ENCODE measurements at places on chromosomes 11 and 22.

DNA sequence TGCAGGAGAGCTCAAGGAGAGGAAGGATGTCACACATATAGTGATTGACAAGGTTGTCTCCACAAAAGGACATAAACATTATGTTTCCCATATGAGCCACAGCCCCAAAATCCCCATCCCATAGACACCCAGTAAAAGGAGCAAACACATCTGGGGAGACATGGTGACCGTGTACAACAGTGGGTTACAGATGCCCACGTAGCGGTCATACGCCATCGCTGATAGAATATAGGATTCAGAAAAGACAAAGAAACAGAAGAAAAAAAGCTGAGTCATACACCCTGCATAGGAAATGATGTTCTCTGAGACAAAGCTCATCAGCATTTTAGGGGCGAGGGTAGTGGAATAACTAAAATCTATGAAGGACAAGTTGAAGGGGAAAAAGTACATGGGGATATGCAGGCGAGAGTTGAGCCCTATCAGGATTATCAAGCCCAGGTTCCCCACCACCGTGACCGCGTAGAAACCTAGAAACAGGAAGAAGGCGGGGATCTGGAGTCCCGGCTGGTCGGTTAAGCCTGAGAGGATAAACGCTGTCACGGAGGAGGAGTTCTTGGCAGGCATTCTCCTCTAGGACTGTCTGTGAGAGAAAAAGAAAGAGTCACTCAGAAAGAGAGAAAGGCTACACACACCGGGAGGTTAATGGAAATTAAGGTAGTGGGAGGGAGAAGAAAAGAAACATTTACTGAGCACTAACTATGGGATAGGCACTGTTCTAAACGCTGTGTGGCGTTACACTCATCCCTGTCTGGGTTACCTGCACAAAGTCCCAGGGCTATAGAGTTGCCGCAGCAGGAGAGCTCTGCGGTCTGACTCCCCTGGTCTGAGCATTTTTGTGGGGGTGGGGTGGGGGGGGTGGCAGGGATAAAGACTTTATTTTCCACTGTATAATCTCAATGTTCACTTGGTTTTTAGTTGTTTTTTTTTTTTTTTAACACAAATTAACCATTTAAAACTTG is 36.1 kb upstream of the OR8B8 start:
- DNase-seq = peak; percentile 44

DNA sequence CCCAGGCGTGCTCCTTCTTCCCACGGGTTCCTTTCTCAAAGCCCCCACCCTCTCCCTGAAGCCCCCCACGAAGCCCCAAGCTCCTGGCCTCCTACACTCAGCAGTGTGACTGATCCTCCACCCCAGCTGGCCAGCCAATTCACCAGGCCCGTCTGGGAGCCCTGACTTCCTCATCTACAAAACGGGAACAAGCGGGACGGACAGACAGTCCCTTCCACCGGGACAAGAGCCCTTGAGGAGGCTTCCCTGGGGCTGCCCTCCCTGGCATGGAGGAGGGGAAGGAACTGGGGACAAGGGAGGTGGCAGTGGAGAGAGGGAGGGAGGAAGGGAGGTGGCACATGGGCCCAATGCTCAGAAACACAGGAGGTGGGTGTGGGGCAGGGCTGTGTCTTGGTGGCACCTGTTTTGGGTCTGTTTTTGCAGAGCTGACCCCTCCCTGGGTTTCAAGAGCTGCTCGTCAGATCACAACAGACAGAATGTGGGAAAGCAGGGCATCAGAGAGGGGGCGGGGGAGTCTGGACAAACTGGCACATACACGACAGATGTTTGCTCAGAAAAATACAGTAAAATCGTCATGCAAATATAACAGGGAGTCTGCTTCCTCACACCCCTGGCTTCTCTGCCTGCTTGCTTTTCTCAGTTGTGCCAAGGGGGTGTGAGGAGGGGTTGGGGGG is 56.8 kb downstream of the ELFN2 start:
- DNase-seq = no peak

GRCh38 chr11:121309688-121310087 is 17.1 kb downstream of the SC5D start:
- DNase-seq = no peak

GRCh38 chr11:5489576-5490357 is 1.3 kb downstream of the OR52D1 start:
- DNase-seq = no peak

GRCh38 chr22:37461961-37462360 is 24.2 kb downstream of the MFNG start:
- no peak for DNase-seq

- no peak for DNase-seq
These were observed 7.3 kb upstream of the C11orf86 start for GRCh38 chr11:66967670-66968425.

DNA sequence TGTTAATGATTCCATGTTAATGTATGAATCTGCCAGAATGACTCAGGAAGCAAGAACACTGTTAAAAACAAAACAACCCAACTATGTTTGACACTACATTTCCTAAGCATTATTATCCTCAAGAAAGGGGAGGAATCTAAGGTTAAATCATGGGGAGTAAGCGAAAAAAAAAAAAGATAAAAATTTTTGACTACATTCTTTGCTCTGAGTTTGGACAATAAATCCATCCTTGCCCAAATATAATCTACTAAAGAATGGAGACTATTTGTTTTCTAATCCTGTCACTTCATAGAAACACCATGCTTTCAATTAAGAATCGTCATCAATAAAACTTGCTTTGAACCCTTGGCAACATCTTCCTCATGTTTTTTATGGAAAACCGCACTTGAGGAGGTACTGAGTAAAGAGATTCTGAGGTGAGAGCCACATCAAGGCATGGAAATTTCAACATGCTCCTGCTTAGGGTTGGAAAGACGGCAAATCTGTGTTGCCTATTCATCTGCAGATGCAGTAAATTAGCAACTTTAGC is 9.7 kb downstream of the MAML2 start:
- DNase-seq = no peak

DNA sequence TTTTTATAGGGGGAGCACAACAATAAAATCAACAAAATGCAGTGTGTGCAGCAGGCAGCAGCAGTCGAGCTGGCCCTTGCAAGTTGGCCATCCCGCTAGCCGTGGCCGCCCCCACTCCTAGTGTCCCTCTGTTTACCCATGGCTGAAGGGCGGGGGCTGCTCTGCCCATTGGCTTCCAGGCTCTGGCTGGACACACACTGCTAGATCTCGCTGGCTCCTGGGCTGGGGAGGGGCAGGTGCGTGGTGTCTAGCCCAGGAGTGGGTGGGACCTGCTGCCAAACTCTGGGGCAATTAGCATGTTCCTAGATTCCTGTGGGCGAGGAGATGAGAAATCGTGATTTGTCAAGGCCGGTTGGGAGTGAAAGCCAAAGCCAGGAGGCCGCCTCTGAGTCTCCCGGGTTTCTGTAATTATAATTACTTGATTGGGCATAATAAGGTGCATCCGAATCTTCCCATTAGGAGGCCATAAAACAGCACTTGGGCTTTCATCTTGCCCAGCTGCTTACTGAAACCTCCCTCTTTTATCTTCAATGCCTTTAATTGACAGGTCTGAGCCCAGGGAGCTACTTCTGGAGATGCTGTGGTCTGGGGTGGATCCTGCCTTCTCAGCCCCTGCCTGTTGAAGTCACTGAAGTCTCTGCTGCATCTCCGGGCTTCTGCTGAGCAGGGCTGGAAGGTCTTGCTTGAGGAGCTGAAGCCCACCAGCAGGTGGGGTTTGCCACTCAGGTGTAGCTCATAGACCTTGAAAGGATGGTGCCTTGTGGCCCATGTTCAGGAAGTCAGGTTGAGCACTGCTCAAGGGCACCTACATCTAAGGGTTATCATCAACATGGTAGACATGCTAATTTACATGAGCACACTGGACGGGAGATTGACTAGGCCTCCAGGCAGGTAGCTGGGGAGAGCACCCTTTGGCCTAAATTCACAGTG is 44.5 kb upstream of the DKK3 start:
- no peak for DNase-seq

- no peak for DNase-seq
These were observed 181.8 kb upstream of the RAG2 start for GRCh38 chr11:36779791-36780190.

DNA sequence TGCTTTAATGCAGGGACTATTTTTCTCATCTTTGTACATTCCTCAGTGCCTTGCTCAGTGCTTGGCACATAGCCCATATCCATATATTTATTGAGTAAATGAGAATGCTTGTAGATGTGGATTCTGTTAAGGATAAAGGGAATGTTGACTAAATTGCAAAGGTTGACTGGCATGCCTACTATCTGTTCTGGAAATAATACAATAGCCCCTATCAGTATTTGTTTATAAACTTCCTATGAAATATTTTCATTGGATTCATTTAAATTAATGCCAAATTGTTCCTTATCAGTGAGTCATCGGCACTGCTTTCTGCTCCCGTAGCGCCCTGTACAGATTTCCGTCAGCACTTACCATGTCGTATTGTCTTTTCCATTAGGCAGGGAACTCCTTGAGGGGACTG is 8.0 kb downstream of the RNF121 start:
- no peak for DNase-seq

GRCh38 chr11:10075141-10075540 is 218.9 kb downstream of the SBF2 start:
- no peak for DNase-seq

DNA sequence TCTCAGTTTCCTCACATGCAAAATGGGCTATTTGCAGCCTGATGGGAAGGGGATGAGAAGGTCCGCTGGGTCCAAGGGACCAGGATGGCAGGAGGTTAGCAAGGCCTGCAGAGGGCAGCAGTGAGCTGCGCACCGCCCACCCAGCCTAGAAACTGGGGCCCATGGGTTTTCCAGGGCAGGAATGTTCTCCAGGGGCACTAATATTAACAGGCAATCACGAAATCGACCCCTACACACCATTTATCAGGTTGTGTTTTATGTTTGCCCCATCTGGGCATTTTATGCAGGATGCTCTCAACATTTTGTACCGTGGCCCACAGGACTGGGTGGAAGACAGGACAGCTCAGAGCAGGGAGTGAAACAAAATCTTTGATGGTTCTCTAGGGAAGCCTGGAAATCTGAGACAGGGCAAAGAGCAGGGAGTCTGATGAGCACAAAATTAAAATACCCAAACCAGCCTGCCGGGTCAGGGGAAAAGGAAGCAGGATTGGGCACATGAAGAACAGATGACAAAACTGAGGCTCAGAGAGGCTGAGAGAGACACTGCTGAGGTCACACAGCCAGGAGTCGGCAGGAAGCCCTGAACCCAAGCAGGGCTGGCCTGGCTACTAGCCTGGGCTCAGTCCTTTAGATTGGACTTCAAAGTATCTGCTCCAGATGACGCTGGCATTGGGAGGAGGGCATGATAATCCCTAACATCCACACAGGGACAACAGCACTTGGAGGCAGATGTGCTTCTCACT is 1.6 kb upstream of the BCR start:
- peak; percentile 81 for DNase-seq

DNA sequence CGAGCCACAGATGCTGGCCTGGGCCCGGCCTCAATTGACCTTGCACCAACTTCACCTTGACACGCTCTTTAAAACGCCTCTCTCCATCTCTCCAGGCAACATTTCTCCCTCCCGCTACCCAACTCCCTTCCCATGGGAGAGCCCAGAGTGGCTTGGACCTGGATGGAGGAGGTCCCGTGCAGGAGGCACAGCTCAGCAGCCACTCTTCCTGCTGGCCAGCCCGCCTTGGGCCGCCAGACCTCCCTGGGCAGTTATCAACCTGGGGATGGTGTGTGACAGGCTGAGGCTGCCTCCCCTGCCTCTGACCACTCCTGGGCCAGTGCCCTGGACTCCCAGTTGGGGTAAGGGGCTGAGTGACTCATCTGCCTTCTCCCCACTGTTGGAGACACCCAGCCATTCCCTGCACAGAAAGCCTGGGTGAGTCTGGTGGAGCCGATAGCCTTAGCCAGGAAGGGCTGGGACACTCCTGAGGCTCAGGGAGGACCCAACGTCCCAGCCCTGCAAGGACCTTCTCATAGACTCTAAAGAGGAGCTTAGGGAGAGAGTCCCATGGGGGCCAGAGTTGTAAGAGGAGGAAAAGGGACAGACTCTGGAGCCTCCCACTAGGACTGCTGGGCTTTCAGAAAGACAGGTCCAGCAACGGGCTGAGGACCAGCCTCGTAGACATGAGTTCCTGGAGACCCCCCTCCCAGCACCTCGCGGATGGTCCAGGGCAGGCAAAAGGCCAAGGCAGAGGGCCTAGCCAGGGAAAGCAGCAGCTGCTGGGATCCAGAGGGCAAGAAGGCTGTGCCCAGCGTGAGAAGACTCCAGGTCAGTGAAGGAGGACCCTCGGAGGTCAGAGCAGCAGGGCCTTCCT is 131.7 kb downstream of the CEP164 start:
- no peak for DNase-seq

DNA sequence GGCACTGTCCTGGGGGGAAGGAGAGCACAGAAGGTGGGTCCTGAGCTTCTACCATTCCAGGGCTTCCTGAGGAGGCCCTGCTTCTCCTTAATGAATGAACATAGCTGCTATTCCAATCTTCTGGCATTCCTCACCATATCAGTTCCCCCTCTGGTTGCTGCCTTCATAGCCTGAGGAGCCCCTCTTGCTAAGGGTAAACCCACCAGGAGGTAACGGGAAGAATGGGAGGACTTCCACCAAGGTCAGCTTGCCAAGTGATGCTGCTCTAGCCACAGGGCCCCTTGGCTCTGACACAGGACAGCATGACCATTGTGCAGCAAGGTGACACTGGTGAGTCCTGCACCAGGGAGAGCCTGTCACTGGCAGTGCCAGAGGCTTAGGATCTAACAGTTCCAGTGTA is 1022.5 kb downstream of the TBC1D22A start:
- DNase-seq = no peak

DNA sequence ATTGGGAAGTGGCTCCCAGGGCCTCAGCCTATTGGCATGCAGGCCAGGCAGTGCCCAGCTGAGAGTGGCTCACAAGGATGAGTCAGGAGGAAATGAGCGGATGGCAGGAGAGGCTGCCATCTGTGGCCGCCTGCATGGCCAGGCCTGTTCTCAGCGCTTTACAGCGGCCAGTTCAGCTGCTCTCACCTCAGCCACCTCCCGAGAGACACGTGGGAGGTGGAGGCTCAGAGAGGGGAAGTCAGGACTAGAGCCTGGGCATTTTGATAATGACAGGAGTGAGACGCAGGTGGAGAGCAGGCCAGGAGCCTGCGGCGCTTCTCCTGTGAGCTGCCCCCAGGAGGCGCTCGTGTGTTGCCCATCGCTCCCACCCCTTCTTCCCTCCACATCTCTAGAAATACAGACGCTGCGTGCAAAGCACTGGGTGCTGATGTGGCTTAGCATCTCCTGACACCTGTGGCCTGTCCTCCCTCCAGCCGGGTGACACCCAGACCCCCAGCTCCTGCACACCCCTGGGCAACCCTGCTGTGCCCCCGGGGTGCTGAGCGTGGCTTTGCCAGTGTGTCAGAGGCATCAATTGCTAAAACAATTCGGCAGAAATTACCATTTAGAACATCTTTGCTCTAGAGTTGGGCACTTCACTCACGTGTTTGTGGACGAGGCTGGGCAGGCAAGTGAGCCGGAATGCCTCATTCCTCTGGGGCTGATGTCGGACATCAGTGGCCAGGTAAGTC is 21.4 kb upstream of the PANX2 start:
- DNase-seq = peak; percentile 67

GRCh38 chr11:10022764-10023163 is 271.3 kb downstream of the SBF2 start:
- no peak for DNase-seq

GRCh38 chr11:132263241-132263640 is 892.8 kb downstream of the NTM start:
- no peak for DNase-seq

GRCh38 chr11:83349296-83349695 is 63.1 kb upstream of the CCDC90B start:
- DNase-seq = no peak

- DNase-seq = no peak
These were observed 119.7 kb upstream of the BID start for GRCh38 chr22:17893900-17894535.

GRCh38 chr11:76395296-76395695 is 14.2 kb downstream of the GVQW3 start:
- DNase-seq = no peak
